ENCODE measurements at places on chromosomes 11 and 22.

DNA sequence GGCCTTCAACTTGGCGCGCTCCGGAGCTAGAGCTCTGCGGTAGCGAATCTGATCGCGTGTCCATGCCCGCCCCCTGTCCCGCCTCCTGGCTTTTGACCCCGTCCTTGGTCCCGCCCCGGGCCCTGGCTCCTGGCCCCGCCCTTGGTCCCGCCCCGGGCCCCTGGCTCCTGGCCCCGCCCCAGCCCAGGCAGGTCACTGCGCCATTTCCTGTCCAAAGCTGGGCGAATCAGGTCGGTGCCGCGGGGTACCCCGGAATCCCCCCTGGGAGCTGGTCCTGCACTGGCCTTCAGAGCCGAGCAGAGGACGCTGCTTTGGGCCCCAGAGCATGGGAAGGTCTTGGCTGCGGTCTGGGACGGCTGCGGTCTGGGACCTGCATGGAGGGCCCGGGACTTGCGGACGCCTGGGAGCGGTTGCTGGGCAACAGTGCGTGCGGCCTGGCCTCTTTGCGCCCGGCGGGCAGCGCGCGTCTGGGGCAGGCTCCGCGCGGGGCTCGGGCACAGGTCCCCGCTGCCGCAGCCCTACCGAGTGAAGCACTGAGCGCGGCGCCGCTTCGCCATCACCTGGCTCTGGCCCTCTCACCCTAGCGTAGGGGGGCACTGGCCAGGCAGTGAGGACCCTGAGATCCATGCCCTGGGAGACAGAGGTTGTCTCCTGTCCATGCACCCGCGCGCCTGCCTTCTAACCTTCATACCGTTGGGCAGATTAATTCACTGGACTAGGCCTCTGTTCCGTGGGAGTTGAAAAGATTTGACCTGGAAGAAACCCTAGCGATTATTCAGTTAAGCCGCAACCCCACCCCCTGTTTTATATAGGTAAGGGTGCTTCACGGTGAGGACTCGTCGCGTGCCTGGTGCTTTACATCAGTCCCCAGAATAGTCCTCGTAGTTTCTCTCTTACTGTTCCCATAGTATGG, at the start of gene TTC12:
Gene TTC12, plus strand, starts transcription at position 195 of the 913 bp plus-strand sequence. CDS start 1,675 bp downstream, outside the sequence.
- peak; percentile 99 for DNase-seq

GRCh38 chr11:128658502-128658901, 35.4 kb upstream of the FLI1 start:
- DNase-seq, result no peak

- no peak for DNase-seq
Observed at GRCh38 chr11:61969838-61970662, 2.6 kb upstream of the FTH1 start.

GRCh38 chr11:60952742-60953170, 780 bp upstream of the SLC15A3 start:
- no peak for DNase-seq

GRCh38 chr11:117511931-117512539, 184.4 kb downstream of the CEP164 start:
- DNase-seq, result peak; percentile 55

DNA sequence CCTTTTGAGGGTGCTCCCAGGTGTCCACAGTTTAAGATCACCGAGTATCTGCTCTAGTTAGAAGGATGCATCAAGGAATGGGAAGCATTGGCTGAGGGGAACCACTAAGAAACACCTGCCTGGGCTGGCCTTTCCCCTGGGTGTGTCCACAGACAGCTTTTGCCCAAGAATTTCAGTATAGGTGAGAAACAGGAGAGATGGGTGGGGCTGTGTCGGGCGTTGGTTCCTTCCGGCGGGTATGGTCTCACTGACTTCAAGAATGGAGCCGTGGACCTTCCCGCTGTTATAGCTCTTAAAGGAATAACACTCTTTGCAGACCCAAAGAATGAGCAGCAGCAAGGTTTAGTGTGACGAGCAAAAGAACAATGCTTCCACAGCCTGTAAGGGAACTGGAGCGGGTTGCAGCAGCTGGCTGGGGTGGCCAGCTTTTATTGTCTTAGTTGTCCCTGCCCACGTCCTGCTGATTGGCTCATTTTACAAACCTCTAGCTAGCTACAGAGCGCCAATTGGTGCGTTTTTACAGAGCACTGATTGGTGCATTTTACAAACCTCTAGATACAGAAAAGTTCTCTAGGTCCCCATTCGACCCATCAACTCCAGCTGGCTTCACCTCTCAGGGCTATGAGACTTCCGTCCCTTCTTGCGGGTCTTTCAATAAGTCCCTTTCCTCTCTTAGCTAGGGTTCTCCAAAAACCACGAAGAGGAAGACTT, 2.4 kb downstream of the FADS1 start:
- DNase-seq, result no peak

DNA sequence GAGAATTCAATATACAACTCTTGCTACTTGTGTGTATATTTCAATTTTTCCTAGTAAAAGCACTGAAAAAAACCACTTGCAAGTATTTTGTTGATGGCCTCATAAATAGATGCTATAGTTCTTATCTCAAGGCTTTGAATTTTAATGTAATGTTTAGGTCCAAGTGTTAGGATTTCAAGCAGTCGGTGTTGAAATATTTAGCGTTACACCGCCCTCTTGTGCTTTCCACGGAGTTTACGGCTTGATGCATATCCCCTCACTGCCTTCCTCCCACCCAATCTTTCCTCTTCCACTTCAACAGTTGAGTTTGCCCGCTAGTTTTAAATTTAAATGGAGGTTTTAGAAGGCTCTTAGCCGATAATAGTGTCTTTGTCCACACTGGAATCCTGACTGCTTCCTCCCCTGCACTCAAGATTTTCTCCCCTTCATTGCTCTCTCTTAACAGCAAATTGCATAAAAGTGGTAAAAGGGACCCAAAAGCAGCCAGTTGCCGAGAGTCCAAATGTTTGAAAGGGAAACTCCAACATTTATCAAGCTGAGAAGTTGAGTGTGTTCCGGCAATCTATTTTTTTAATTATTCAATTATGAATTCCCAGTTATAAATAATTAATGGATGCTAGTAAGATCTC, 25.9 kb upstream of the HTATIP2 start:
- peak; percentile 4 for DNase-seq

GRCh38 chr11:114257621-114258558, 38.3 kb upstream of the NNMT start:
- peak; percentile 60 for DNase-seq

GRCh38 chr11:126716456-126717083, 284.0 kb downstream of the KIRREL3 start:
- DNase-seq, result peak; percentile 42

- no peak for DNase-seq
Observed at GRCh38 chr11:35260342-35260985, 121.5 kb downstream of the CD44 start.

- DNase-seq, result no peak
Observed at GRCh38 chr22:27990879-27991278, 71.8 kb upstream of the PITPNB start.

- DNase-seq, result no peak
Observed at GRCh38 chr11:35324183-35324886, 95.0 kb downstream of the SLC1A2 start.

DNA sequence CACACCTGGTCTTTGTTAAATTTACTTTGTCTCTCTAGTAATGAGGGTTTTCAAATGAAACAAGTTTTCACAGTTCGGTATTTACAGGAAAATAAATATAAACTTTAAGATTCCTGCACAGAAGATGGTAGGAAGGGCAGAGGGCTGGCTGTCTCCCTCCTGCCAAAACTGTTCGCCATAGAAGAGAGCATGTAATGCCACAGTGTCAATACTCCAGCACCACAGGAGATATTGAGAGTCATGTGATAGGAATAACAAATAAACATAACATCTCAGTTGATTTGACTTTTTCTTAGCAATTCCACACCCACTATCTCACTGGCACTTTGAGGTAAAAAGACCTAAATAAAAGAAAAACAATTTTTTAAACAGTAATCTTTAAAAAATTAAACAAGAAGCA, 100.9 kb downstream of the MRTFA start:
- DNase-seq, result no peak

GRCh38 chr11:85752201-85752889, 58.6 kb downstream of the SYTL2 start:
- DNase-seq, result no peak

DNA sequence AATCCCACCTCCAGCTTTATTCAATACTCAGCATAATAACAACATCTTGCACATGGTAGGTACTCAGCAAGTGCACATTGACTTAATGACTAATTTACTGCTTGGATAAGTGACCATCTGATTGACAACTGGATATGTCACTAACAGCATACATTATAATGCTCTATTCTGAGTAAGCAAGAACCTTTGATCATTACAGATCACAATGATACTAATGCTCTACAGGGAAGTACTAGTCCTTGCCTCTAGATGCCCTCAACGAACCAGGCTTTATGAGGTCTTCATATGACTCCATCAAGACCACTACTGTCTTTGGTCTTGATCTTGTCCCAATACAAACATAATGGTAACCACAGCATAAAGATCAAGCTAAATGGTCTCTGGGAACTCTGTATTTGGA, 167.6 kb upstream of the MTMR2 start:
- DNase-seq, result no peak
